ENCODE measurements at places on chromosomes 11 and 22.

DNA sequence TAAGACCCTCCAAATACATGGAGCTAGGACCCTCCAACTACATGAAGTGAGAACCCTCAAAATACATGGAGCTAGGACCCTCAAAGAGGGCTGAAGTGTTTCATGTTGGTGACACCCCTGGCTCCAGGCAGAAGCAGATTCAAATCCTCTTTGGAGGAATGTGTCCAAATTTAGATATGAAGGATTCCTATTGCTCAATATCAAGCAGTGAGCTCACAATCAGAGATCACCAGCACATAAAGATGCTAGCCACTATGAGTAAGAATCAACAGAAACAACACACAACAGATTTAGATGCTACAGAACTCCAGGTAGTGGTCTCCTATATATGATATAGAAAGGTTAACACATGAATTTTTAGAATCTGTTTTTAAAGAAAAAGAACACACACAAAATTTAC lies 11.2 kb upstream of the RAB3IL1 start:
- DNase-seq, result no peak

GRCh38 chr11:127624306-127624856 lies 623.8 kb upstream of the KIRREL3 start:
- no peak for DNase-seq

DNA sequence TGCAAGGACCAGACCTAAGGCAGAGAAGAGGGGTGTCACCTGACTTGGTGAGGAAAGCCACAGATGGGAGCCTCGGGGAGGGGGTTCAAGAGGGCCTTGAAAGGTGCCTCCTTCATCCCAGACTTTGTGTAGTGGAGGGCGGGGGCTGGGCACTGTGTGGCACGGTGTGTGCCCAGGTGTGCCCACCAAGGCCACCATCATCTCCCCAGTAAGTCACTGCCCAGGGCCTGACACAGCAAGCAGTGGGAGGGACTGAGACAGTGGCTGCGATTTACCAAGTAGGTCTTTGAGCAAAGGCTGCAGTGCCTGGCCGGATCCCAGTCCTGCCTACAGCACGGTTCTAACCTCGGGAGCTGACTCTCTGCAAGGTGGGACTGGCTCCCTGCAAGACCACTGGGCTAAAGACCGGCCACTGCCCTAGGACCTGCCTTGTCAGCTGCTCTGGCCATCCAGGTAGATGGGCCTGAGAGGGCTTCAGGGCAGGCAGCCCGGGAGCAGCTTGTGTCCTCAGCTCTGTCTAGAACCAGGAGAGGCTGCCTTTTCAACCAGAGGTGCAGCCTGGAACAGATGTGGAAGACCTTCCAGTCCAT lies 1.4 kb downstream of the OSM start:
- DNase-seq, result no peak

DNA sequence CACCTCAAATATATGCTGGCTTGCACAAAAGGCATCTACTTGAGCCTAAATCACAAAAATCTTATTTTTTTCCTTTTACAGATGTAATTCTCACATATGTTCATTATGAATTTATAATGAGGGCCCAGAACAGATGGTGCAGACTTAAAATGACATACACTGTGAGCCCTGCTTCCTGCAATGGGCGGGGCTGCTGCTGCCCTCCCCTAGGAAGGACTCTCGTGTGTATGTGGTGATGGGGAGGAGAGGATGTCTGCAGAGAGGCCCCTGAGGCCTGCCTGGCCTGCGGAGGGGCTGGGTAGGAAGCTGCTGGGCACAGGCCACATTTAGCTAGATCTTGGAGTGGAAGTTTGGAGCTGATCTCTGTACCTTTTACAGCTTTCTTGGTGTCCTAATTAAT lies 233.4 kb upstream of the KIRREL3 start:
- no peak for DNase-seq

- no peak for DNase-seq
These were observed 4.7 kb downstream of the HARBI1 start for GRCh38 chr11:46612326-46612725.

DNA sequence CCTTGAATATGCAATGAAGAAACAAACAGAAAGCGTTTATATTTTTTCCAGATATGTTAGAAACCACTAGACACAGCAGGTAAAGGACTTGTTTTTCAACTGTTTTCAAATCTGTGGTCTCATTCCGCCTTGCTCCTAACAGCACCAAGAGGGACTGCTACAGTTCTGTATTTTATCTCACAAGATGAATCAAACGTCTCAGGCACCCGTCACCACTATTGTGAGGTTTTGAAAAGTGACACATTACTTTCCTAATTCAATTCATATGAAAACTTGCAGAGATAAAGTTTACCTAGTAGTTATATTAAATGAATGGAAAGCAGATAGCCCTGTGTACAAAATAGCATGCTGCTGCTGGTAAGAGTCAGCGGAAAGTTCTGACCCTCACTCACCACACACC lies 386.3 kb downstream of the ETS1 start:
- no peak for DNase-seq
